ENCODE measurements at places on chromosomes 12 and 14.

DNA sequence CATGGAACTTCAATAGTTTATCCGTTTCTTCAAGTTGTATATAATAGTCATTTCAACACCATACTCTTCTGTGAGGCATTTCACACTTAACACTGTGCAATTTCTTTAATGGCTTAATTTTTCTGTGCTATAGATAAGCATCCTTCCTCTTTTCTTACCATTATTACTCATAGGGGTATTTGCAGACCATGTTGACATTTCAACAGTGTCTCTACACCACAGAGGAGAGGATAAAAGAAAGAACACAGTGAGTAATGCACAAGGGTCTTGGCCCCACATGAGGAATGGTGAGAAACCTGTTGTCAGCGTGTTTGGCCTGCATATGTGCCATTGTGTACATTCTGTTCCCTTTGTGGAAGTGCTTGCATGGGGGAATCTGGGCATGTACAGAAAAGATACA is 421.5 kb upstream of the MDGA2 start:
- DNase-seq, result no peak

DNA sequence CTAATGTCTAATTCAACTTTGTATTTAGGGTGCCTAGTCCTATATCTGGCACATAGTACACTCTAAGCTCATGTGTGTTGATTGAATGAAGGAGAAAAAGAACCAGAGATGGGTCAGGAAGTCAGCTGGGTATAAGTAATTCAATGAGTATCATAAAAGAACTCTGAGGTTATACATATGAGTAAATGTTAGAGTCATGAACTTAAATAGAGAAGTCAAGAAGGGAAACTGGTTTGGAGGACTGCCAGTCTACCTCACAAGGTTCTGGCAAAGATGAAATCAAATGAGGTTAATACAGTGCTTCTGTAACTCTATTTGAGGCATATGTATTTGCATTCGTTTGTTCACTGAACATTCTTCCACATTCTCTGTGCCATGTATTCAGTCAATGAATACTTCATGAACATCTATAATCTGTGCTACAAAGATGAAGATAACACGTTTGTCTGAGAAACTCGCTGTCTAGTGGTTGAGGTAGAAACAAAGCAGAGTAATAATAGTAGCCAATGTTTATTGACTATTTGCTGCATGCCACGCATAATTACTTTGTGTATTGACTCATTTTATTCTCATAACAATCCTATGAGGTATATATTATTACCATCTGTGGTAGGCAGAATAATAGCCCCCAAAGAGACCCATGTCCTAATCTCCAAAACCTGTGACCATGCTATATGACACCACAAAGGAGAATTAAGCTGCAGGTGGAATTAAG is 88.9 kb downstream of the PTGER2 start:
- no peak for DNase-seq

DNA sequence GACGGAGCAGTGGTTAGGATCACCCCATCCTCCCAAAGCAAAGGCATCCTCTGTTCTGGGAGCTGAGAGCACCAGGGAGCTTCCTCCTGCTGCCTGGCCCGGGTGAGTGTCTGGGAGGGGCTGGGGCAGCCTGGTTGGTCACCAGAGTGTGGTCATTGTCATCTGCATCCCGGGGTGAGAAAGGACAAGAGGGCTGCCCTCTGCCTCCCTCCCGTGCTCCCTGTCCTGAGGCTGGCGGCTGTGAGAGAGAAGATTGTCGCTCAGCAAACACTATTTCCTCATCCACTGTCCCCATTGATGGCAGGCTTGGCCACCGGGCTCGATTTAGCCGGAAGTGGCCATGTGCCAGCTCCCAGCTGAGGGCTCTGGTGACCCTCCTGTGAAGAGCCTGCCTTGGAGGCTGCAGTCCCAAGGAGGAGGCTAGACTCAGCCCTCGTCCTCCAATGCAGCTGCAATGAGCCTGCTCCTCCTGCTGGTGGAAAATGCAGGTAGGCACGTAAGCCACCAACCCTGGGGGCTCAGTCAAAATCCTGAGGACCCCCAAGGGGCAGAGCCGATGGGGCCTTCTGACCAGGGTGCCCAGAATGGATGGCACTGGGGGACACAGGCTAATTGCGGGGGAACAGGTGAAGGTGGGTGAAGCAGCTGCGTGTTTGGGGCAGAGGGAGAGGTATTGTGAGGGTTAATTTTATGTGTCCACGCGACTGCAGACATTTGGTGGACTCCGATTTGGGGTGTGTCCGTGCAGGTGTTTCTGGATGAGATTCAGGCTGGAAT is 155.7 kb downstream of the KIF26A start:
- no peak for DNase-seq

GRCh38 chr14:81516986-81517797 is 16.5 kb downstream of the SEL1L start:
- no peak for DNase-seq

- no peak for DNase-seq
Observed at GRCh38 chr14:38135106-38135867, 72.4 kb upstream of the SSTR1 start.

DNA sequence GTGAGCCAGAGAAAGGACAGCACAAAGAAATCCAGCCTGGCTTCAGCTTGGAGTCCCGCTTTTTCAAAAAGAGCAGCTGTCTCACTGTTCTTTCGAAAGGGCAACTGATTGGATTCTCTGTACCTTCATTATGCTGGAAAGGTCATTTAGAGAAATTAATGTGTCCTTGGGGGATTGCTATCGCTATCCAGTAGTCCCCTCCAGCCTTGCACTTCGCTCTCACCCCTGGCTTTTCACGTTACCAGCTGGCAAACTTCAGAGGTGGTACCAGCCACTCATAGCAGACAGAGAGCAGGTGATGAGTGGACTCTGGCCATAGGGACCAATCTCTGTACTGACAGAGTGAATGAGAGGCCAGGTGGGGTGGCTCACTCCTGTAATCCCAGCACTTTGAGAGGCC is 11.8 kb upstream of the NUAK1 start:
- DNase-seq, result no peak

DNA sequence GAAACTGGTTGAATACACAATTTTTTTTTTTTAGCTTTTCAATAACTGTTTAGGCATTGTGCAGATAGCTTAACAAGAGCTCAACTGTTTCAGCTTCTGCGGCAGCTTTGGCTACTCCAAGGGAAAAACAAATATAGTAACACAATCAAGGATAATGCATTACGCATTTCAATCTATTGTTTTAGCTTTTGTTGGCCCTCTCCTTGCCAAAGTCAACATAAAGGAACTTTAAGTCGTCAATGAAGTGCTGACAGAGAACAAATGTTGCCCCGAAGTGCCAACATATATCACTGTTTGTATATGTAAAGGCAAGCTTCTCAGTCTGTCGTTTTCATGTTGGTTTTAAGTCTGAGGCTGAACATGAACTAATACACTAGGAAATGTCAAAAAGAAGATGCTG is 1087.4 kb upstream of the FLRT2 start:
- DNase-seq, result no peak

GRCh38 chr12:121534495-121535148 is 46.2 kb downstream of the KDM2B start:
- DNase-seq, result peak; percentile 74

GRCh38 chr14:59117754-59118528 is 70.5 kb upstream of the DAAM1 start:
- DNase-seq, result no peak

- no peak for DNase-seq
Observed at GRCh38 chr14:64688811-64689281, 15.4 kb upstream of the PLEKHG3 start.

Data from stimulated activated CD4-positive, alpha-beta T cell treated with anti-CD3 and anti-CD28 coated beads, Interleukin-2, amount 100 ng/mL, for 24 hours (primary cell).